ENCODE measurements at places on chromosomes 5 and 9.

DNA sequence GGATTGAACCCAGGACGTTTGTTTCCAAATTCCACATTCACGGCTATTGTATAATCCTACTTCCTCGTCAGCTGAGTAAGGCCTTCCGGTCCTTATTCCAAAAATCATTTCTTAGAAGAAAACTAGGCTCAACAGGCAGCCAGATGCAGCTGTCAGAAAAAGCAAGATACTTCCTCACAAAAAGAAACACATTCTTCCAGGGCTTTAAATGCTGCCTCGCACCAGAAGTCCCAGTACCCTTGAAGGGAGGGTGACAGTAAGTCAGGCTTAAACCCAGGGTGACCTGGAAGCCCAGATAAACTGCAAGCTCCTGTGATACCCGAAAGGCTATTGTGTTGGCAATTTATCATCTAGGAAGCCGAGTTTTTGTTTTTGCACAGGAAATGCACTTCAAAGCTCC is 414.0 kb downstream of the NFIB start:
- DNase-seq, result no peak

- no peak for DNase-seq
Observed at GRCh38 chr9:117839862-117840261, 135.7 kb downstream of the TLR4 start.

- DNase-seq, result no peak
Observed at GRCh38 chr5:128274441-128274840, 190.9 kb downstream of the SLC12A2 start.

- DNase-seq, result no peak
Observed at GRCh38 chr5:118776755-118777154, 211.6 kb downstream of the DTWD2 start.

DNA sequence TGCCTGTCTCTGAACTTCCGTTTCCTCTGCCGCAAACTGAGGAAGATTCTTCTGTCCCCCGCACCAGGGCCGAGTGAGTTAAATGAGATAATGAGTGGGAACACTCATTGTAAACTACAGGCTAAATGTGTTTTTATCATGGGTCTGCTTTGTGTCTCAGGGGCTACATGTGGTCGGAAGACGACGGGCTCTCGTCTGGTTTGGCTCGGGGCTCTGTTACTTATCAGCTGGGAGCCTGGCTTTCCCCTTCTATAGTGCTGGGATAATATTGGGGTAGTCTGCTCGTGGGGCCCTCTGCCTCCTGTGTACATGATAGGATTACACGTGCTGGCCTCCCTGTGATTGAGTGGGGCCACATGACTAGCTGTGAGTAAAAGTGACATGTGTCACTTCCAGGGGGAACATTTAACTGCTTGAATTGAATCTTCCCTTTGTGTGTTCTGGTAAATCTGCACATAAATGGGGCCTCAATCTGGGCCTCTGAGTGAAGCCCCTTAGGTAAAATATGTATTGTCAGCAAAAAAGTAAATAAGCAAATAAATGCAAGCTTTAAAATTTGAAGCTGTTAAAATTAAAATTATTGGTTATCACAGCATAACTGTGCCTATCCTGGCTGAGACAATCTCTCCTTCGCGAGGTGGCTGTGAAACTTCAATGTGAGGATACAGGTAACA is 86.9 kb upstream of the SH3PXD2B start:
- DNase-seq, result no peak

DNA sequence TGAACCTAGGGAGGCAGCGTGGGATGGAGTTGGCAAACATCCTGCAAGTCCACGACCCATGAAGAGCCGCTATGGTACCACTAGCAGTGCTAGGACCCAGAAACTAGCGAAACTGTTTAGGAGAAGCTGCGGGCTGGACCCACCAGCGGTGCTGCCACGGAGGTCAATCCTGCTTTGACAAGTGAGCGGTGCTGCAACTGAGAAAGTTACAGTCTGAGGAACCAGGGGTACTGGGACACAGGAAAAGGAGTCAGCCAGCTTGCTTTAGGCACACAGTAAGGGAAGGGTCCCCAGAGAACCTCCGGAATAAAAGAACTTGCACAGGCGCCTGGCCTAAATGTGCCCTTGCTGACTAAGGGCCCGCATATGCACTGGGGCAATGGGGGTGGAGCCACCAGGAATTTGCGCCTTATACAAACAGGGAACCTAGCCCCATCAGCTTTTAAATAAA is 23.6 kb upstream of the ANXA2R start:
- DNase-seq, result no peak

- DNase-seq, result no peak
Observed at GRCh38 chr9:18684593-18685317, 210.8 kb downstream of the ADAMTSL1 start.

DNA sequence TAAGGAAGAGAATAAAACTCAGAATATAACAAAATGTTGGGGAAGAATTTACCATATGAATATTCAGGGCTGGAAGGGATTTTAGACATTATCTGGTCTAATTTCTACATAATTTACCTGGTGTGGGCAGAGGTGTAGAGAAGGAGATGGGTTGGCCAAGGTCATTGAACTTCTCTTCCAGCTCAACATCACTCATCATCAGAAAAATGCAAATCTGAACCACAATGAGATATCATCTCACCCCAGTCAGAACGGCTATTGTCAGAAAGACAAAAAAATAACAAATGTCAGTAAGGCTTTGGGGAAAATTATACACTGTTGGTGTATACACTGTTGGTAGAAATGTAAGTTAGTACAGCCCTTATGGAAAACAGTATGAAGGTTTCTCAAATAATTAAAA is 121.7 kb downstream of the PTTG1 start:
- no peak for DNase-seq

- no peak for DNase-seq
Observed at GRCh38 chr5:67639313-67639712, 442.7 kb upstream of the CD180 start.

GRCh38 chr9:18390393-18390792 is 83.6 kb upstream of the ADAMTSL1 start:
- DNase-seq, result no peak

DNA sequence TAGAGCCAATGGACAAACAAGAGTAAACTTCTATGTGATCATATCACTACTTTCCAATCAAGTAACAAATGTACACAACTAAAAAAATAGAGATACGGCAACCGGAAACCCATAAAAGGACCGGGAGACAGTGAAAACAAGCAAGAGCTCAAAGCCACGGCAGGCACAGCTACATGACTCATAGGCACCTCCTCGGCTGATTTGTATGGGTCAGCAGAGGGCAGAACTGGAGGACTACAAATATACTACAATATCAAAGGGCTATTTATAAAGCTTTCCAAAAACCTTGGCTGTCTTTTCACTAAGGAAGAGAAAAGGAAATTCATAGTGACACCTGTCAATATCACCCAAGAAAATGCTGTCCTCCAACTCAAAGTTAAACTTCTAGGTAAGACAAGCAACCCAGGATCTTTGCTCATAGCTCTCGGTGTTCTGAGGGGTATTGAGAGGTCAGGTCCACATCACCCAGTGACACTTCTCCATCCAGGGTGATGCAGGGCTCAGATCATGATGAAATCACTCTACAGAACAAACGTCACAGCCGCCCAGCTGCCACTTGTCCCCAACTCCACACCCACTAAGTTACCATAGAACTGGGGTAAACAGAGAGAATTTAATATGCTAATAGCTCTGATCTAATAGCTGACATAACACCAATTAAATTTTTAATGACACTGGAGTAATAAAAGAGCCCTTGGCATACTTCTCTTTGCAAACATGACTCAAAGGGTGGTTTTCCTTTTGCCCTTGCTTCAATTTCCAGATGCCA is 41.3 kb downstream of the PFDN1 start:
- no peak for DNase-seq

GRCh38 chr5:135332519-135333150 is 66.4 kb downstream of the MACROH2A1 start:
- DNase-seq, result no peak

- DNase-seq, result no peak
Observed at GRCh38 chr5:9477537-9477936, 68.3 kb downstream of the SEMA5A start.

DNA sequence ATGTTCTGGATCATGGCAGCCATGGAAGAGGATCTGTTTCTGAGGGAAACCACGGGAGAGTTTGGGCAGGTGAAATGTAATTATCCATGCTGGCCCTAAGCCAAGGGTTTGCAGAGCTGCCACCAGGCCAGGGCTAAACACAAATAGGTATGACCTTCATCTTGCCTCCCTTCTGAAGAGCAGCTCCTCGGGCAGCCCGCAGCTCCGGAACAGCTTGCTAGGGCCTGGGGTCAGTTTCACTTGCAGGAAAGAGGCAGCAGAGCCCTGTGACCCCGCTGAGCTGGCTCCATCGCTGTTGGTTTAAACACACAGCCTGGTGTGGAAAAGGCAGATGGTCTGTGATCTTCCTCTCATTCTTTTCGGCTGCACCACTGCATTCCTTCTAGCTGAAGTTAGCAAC is 141.4 kb downstream of the TMEM38B start:
- DNase-seq, result no peak

GRCh38 chr5:178394074-178394473 is 161.5 kb upstream of the PHYKPL start:
- no peak for DNase-seq

- DNase-seq, result no peak
Observed at GRCh38 chr5:4005335-4005734, 409.7 kb downstream of the IRX1 start.

DNA sequence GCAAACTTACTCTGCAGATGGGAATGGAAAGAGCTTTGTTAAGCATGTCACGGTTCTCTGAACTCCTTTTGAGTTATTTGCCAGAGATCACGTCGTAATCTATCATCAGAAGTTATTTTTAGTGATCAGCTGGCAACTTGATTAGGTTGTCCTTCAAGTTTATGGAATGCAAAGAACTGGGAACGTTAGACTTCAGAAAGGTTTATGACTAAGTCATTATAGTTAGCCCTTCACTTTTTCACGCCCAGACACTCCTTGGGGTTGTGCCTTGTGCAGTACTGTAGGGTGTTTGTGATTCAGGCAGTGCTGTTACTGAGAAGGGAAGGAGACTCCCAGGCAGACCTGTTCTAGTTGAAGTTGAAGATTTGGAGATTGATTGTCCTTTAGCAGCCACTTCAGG is 26.8 kb upstream of the PHF2 start:
- DNase-seq, result no peak

GRCh38 chr5:157443041-157443549 is 16.9 kb upstream of the NIPAL4 start:
- no peak for DNase-seq

DNA sequence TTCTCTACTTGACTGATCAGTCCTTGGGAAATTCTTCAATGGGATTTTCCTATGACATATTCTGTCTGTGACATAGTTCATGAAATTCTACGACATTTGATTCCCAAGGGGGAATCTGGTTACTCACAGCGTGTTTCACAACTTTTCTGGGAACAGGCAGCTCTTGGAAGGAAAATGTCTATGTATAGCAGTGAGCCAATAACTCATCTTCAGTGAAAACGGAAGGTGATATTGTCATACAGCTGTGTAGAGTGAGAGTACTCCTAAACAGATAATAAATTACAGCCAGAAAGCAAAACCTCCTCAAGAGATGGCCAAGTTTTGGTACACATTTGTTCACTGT is 91.4 kb downstream of the C9orf152 start:
- no peak for DNase-seq

GRCh38 chr5:120304663-120305062 is 159.4 kb upstream of the PRR16 start:
- no peak for DNase-seq

- no peak for DNase-seq
Observed at GRCh38 chr9:113219186-113219936, 1.7 kb downstream of the FKBP15 start.

DNA sequence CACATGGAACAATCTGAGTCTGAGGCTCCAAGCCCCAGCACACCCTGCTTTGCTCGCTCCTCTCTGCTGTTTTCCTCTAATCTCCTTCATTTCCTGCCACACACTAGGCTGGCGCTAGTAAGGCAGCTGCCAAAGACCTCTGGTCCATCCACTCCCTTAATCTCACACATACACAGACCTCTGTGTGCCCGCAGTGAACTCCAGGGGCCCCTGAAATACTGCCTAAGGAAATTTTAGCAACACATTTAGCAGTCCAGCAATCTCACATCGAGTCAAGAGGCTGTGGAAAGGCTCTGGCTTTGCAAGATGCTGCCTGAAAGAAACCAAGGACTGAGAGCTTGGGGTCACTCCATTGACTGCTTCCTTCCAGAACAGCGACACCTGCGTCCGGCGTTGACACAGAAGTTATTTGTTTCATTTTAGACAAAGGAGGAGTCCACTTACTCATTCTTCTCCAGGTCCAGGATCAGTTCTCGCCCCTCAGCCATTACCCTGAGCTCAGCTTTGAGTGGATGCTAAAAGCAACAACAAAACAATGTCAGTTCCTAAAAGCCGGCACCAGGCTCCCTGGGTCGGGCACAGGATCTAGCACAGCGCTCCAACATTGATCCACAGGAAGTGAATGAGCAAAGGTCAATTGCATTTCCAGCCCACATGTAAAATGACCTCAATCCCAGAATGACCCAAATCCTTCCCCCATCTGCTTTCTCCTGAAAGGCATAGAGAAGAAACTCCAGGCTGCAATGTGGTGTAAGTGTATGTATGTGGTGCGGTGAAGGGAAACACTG is 11.5 kb downstream of the ADAM19 start:
- no peak for DNase-seq

GRCh38 chr5:172322028-172322965 is 38.7 kb upstream of the UBTD2 start:
- no peak for DNase-seq

DNA sequence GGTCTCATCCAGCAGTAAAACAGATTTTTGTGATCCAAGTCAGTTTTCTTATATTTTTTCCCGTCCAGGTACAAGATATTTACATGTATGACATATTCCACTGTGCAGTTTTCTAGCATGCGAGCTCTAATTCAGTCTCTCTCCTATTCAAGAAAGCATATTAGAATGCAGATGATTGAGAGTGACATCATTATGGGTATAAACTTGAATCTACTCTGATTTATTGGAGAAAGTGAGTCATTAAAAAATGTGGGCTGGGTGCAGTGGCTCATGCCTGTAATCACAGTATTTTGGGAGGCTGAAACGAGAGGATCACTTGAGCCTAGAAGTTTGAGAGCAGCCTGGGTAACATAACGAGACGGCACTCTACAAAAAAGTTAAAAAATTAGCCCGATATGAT is 6.2 kb downstream of the FER start:
- DNase-seq, result no peak

- DNase-seq, result no peak
Observed at GRCh38 chr5:170651604-170652277, 131.8 kb upstream of the GABRP start.

DNA sequence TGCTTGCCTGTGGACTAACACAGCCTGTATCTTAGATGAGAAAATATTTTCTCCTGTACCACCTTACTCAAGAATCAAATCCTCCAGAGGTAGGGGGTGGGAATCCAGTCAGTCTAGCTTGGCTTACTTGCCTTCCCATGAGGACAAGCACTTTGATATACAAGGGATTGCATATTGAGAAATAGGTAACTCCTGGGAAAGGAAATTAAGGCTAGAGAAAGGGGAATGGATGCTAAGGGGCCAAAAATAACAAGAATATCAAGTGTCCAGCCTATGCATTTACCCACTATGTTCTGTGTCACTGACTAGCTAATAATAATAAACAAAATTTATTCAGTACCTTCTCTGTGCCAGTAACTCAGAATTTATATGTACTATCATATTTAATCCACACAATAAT is 21.4 kb upstream of the SNX2 start:
- no peak for DNase-seq

All from activated T-cell treated with anti-CD3 and anti-CD28 coated beads for 24 hours (primary cell).